RPMI7951 (cell line): ENCODE measurements at places on chromosomes 2 and 18.

DNA sequence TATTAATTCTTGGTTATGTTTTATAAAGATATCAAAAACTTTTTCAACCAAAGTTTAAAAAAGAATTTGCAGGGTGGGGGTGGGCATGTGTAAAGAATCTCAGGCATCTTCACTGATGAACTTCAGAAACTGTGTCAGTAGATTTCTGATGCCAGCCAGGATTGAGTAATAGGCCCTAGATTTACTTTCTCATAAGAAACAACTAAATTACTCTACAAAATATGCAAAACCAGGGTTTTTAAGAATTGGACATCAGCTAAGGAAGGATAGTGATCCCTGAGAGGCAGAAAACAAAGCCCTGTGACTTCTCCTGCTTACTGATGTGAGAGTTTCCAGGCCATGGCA is 11.9 kb upstream of the IL1R1 start:
- no peak for DNase-seq

DNA sequence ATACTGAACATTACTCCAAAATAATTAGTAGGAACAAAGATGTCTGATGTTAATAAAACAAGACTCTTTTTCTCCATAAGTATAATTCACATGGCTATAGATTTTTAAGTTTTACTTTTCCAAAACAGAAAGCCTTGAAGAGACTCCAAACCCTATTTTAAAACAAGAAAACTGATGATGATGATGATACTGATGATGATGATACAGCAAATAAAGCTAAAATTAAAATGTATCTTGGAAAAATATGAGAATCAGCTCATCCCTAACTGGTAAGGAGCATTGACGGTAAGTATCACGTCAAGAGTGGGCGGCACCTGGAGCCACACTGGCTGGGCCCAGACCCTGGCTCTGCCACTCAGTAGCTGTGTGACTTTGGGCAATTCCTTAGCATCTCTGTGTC is 39.6 kb downstream of the ID2 start:
- no peak for DNase-seq

GRCh38 chr2:79638410-79638809 is 125.6 kb downstream of the CTNNA2 start:
- no peak for DNase-seq

GRCh38 chr18:13393338-13393737 is 174.8 kb downstream of the LDLRAD4 start:
- no peak for DNase-seq

DNA sequence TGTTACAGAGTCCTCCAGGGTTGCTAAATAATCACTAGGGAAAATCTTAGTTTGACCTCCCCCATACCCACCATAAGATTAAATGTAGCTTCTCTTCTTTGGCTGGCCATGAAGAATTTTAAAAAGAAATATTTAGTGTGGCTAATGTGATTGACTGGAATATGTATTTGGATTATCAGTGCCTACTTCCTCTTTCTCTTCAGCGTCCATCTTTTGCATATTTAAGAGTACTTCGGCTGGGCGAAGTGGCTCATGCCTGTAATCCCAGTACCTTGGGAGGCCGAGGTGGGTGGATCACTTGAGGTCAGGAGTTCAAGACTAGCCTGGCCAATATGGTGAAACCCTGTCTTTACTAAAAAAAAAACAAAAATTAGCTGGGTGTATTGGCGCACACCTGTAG is 28.8 kb downstream of the ADAM23 start:
- DNase-seq = no peak
